ENCODE measurements at places on chromosomes 2 and 18.

- DNase-seq: no peak
Observed at GRCh38 chr2:58497168-58497567, 256.0 kb upstream of the FANCL start.

- no peak for DNase-seq
Observed at GRCh38 chr2:88450925-88451810, 1.3 kb downstream of the FOXI3 start.

DNA sequence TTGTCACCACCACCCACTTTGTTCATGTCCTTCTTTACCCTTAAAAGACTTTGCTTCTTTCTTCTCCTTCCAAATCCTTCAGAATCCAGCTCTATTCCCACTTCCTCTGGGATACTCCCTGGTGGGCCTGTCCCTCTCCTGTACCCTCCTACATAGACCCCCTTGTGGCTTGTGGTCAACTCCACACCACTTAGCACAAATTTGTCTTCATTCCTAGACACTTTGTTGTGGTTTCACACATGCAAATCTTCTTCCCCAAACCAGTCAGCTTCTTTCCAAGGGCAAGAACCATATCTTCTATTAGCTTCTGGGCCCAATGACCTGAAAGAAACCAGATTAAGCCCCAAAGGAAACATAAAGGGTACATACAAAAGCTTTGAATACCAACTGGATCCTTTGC, 342.4 kb downstream of the TNS1 start:
- no peak for DNase-seq

DNA sequence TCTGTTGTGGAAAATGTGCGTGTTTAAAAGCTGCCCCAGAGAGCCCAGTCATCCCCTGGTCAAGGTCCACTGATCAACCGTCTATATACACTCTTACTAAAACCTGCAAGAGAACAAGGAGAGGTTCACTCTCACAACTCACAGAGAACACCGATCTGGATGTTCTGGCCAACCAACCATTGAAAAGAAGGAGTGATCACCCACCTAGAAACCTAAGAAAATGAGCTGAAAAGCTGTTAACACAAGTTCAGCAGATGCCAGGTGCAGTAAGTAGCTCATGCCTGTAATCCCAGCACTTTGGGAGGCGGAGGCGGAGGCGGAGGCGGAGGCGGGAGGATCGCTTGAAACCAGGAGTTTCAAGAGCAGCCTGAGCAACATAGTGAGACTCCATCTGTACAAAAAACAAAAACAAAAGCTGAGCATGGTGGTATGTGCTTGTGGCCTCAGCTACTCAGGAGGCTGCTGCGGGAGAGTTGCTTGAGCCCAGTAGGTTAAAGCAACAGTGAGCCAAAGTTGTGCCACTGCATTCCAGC, 14.5 kb downstream of the ATG16L1 start:
- no peak for DNase-seq

GRCh38 chr18:40431071-40431985, 1523.7 kb upstream of the PIK3C3 start:
- DNase-seq: no peak

DNA sequence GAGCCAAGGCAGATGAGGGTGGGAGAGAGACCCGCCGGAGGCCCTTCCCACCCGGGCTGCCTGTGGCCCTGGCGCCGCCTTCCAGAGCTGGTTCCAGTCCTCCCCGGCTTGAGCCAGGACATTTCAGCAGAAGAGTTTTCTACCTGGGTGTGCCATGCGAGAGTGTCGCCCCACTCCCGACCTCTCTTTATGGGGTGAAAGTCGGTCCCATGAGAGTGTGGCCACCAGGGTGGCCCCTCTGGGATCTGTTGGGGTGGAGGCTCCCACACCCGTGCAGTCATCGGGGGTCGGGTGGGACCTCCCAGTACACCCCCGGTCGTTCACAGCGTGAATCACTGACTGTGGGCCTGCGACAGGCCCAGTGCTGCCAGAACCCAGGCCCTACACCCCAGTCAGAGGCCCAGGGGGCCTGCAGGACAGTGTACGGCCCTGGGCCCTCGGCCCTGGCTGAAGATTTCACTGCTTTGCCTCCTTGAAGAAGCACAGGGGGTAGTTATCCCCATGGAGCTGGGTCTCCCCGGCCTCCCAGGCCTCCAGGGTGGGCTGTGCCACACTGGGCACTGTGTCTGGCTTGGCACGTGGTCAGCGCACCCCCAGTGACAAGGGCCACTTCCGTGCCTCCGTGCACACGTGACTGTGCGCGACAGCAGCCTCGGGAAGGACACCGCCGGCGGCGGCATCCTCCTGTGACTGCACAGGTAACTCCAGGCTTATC, 5.9 kb downstream of the NFATC1 start:
- no peak for DNase-seq

DNA sequence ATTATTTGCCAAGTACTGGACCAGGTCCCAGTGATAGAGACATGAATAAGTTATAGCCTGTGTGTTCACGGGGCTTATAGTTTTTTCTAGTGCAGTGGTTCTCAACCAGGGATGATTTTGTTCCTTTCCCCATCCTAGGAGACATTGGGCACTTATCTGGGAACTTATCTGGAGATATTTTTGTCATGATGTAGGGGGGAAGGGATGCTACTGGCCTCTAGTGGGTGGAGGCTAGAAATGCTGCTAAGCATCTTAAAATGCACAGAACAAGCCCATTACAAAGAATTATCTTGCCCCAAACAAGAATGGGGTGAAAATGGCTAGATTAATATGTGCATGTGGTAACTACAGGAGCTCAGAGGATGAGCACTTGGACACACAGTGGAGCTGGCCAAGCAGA, 75.2 kb downstream of the KLHL29 start:
- no peak for DNase-seq

- DNase-seq: no peak
Observed at GRCh38 chr2:16553226-16553625, 112.4 kb downstream of the CYRIA start.

DNA sequence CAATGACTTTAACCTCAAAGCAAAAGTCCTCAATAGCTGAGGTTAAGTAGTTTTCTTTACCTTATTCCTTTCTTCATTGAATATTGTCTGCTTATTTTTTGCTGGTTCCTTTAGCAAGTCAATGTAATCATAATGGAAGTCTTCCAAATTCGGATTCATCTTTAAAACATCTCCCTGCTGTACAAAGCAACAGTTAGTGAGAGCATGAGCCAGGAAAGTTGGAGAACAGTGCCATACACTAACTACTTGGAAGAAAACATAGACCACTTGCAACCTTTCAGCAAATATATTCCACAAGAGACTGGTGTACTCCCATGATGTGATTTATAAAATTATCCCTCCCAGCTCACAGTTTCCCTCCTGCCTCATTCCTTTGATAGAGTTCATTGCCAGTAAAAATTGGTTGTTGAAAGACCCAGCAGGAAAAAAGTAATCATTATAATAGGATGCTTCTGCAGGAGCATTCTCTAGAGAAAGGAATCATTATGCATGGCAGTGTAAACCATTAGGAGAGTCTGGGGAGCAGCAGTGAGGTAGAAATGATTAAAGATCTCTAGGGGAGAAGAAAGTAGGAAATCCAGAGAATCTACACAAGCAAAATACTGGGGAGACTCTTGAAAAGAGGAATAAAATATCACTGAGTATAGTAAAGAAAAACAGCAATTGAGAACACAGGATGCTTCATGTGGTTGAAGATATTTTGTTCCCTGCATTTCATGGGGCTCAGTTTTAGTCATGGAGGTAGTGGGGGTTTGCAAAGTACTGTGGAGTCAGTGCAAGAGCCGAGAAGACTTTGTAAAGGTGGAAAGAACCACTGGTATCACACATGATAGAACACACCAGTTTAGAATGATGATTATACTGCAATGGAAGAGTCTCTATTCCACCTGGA, 38.6 kb upstream of the TTN start:
- no peak for DNase-seq

DNA sequence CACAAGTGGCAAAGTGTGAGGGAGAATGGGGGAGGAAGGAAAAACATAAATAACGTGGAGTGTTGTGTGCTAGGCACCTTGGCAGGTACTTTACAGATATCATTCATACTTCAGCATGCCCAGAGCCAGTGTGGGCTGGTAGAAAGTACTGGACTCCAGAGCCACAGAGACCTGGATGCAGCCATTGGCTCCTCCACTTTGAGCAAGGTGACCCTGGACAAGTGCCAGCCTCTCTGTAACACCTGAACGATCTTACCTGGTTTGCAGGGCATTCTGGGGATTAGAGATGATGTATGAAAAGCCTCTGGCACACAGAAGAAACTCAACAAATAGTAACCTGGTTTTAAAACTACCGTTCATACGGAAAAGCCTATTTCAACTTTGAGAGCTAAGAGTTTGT, 6.3 kb downstream of the LOXHD1 start:
- DNase-seq: no peak

- DNase-seq: no peak
Observed at GRCh38 chr2:27370816-27371620, 602 bp downstream of the SNX17 start.

- DNase-seq: no peak
Observed at GRCh38 chr18:58896268-58896667, 31.6 kb downstream of the ZNF532 start.

DNA sequence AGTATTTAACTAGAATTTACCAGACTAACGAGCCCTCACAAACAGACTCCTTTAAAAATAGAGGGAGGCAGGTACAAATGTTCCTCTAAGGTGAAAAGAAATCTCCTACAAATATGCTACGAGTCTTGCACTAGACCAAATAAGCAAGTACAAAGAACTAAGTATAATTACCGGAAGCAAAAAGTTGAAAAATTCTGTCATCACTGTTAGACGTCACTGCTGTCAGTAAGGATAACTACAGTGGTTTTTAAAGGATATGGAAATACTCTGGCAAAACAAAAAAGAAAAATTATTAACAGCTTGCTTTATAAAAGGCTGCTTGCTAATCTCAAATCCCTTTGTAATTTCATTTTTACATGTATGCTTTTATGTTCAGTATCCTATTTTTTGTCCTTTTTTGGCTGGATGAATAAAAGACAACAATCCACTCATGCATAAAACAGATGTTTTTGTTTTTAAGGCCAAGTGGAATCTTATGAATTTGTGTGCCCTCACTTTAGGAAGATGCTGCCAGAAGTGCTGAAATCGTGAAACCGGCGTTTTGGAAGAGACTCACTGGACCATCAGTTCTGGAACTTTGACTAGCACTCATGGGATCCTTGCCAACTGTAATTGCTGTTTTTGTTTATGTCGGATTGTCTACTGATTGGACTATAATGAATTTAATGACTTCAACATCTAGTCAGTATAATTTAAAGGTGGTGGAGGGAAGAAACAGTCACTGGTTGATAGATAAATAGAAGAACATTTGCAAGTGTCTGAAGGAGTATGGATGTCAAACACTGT, 6.7 kb downstream of the ZNF521 start:
- peak; percentile 35 for DNase-seq

GRCh38 chr2:14735696-14736095, 103.2 kb downstream of the LRATD1 start:
- no peak for DNase-seq

DNA sequence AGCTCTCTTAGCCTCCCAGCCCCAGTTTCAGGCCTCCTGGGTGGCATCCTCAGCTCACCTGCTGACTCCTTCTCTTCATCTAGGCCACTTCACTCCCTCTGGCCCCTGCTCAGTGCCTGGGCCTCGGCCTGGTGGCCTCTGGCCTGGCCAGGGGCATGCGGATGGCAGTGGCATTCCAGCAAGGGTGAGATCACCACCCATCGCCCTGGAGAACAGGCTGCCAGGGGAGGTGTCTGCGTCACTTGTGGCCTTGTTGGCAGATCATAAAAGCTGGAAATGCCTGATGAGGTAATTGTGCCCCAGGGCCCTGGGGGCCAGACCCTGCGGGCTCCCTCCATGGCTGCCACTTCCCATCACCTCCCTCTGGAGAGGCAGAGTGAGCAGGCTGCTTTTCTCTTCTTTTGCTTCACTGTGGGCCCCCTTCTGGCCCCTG, 72.5 kb upstream of the SMAD2 start:
- DNase-seq: no peak

DNA sequence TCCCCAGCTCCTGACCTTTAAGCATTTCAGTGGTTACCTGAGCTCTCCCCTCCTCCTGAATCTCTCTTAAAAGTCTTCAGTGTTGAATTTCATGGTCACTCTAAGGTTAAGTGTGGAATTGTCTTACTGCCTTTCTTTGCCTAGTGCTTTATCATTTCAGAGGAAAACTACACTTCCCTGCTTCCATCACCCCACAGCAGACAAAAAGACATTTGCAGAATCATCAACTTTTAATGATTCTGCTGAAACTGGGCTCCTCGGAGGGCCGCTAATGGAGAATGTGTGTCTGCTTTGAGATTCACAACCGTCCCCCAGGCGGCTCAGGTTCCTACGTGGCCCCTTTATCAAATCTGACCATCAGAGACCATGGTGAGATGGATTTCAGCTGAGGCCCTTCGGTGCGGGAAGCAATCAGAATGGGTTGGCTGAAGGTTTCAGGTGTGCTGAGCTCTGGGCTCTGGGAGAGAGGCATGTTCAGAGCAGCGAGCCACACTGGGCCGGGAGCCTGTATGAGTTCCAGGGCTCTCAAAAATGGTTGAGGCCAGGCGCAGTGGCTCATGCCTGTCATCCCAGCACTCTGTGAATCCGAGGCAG, 41.9 kb upstream of the TBC1D8 start:
- DNase-seq: no peak

- no peak for DNase-seq
Observed at GRCh38 chr2:120132190-120132589, 91.0 kb downstream of the TMEM185B start.

- no peak for DNase-seq
Observed at GRCh38 chr2:19361325-19361990, 3.0 kb upstream of the OSR1 start.

GRCh38 chr2:218733171-218734021, 22.8 kb downstream of the TTLL4 start:
- DNase-seq: no peak

DNA sequence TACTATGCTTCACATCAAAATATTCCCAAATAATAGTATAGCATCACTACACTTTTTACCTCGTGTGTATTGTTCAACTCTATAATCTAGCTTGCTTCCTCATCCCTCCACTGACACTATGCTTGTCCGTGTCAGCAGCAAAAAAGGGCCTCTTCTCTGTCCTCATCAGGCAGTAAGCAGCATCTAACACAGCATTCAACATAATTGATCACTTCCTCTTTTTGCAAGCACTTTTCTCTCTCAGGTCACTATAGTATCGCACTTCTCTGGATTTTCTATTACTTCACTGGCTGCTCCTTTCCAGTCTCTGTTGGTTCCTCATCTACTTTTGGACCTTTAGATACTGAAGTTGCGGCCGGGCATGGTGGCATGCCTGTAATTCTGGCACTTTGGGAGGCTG, 64.9 kb upstream of the ZSWIM2 start:
- DNase-seq: no peak

- peak; percentile 62 for DNase-seq
Observed at GRCh38 chr2:185128346-185128745, 530.0 kb downstream of the ZNF804A start.

DNA sequence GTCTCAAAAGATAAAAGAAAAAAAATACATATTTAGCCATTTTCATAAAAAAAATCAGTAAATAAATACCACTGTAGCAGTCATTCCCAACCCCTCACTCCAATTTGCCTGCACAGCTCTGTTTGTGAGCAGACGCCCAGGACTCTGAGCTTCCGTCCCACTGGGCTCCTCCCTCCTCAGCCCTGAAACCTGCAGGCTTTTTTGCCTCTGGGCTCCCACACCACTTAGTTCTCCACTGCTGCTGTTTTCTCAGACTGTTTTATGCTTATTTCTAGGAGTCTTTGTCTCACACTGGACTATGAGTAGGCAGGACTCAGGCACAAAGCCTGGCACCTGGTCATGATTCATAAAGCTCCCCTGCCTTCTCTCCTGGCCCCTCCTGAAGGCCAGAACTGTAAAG, 6.1 kb upstream of the CXCR1 start:
- no peak for DNase-seq

Measured in NCI-H446 treated with DMSO at 0.1 percent for 48 hours (cell line).